ENCODE measurements at places on chromosomes 3 and 15. TPM values are rescaled to one million over a fixed set of nuclear protein-coding genes. Genes with fewer than 3 reads are reported as not detected.

The TTLL13 gene
- not detected for total RNA-seq

The PLSCR5 gene
- not detected for total RNA-seq

The SLITRK3 gene
- total RNA-seq, result under 0.01 TPM

The SYNM gene
- total RNA-seq, result 6.9 TPM

The BRK1 gene
- total RNA-seq, result 83.0 TPM

The PCSK6 gene
- 1.2 TPM for total RNA-seq

The TM4SF4 gene
- not detected for total RNA-seq

The INO80 gene
- total RNA-seq, result 28.1 TPM
